HepG2 (cell line): ENCODE measurements at places on chromosomes 1 and 21. TPM values are rescaled to one million over a fixed set of nuclear protein-coding genes. Genes with fewer than 3 reads are reported as not detected.

DNAJC28 gene
- polyA plus RNA-seq: 1.1 and 1.5 TPM in 2 replicates

TRABD2B gene
- polyA plus RNA-seq: 0.04 and 0.17 TPM in 2 replicates

ARTN gene
- polyA plus RNA-seq: 0.11 and 0.21 TPM in 2 replicates

UBE2U gene
- polyA plus RNA-seq: not detected in 2 replicates

SHE gene
- not detected in 2 replicates for polyA plus RNA-seq

IFNGR2 gene
- 107 and 117 TPM in 2 replicates for polyA plus RNA-seq
